Activated B cell treated with CpG ODN at 0.5 μM for 24 hours (primary cell): ENCODE measurements at places on chromosomes 4 and X.

DNA sequence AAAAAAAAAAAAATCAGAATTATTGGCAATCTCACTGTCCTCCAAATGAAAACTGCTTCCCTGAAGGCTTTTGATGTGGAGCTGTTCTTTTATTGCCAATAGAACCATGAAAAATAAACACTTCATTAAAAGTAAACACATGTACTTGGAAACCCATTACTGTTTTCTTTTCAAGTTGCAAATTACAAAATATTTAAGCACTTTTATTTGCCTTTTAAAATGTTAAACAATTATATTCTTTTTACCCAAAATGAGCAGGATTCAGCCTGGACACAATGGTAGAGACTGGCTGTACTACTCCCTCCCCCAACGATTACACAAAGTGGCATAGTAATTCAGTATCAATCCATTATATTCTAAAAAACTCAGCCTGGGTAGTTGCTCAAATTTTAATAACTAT is 60.9 kb downstream of the SH2D1A start:
- DNase-seq, result no peak

- DNase-seq, result no peak
Measured at GRCh38 chr4:174658246-174658645, 136.0 kb upstream of the HPGD start.

GRCh38 chr4:122129061-122129460 is 23.1 kb upstream of the BLTP1 start:
- no peak for DNase-seq

DNA sequence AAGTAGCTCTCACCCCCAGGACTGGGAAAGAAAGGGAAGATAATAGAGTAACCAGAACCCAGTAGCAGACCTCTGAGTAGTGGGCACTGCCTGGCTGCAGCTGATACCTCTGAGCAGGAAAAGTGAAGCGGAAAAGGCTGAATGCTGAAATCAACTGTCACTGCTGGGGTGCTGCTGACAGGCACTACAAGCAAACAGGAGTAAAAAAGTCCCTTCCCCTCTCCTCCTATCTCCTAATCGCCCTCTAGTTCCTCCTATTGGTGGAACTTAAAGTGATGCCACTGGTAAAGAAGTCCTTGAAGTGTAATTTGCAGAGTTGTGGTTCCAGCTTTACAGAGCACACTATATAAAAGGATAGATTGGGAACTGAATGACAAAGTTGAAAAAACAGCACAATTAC is 32.8 kb upstream of the GLRB start:
- no peak for DNase-seq

- no peak for DNase-seq
Measured at GRCh38 chrX:119880076-119880475, 8.4 kb downstream of the NDUFA1 start.

- no peak for DNase-seq
Measured at GRCh38 chr4:82519072-82519471, 42.7 kb downstream of the TMEM150C start.
